ENCODE measurements at places on chromosomes 1 and 21.

DNA sequence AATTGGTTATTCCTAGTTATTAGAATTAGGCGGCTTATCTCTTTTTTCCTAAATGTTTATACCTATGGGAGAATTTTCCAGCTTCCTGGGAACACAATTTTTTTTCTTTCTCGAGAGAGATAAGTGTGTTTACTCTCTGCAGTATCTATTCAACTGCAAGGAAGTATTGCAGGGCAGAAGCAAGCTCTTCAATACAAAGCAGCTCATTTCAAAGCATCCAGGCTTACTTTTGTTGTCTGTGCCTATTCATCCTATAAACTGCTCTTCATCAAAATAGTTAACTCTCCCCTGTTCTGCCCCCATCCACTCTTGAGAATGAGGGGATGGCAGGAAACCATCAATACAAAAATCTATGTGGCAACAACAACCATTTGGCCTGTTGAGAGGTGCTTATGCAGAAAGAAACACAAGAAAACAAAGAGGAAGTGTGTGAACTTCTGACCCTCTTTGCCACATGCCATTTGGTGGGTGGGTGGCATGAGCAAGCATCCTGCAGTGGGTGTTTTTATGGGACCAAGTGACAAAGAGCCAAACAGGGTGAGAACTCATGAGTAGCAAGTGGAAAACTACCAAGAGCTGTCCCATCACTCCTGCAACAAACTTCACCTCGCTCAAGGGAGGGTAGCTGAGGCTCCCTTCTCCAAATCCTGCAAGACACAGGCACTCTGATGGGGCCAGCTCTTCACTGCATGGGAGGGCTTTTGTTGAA, 50.6 kb upstream of the MRPS6 start:
- no peak for DNase-seq

DNA sequence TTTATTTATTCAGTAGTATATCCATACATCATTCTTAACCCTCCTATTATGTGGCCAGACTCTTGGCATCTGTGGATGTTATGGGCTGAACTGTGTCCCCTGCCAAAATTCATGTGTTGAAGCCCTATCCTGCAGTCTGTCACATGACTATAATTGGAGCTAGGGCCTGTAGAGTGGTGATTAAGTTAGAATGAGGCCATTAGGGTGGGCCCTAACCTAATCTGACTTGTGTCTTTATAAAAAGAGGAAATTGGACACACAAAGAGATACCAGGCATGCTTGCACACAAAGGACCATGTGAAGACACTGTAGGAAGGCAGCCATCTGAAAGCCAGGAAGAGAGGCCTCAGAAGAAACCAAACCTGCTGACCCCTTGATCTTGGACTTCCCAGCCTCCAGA, 6.6 kb downstream of the ZMYND12 start:
- DNase-seq: no peak

- no peak for DNase-seq
Measured at GRCh38 chr1:79785561-79785960, 779.0 kb upstream of the ADGRL4 start.

DNA sequence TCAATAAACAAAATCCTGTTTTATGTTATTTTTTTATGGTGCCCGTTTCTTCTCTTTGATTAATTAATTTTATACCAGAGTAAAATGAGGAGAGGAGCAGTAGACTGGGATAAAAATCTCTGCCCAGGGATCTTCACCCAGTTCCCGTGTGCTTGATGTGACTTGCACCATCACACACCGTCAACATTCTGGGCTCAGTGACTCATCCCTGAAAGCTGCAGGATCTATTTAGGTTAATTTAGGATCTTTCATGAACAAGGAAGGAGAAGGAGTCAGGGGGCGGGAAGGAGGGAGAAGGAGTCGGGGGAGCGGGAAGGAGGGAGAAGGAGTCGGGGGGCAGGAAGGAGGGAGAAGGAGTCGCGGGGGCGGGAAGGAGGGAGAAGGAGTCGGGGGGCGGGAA, 182.4 kb downstream of the SMYD3 start:
- no peak for DNase-seq

DNA sequence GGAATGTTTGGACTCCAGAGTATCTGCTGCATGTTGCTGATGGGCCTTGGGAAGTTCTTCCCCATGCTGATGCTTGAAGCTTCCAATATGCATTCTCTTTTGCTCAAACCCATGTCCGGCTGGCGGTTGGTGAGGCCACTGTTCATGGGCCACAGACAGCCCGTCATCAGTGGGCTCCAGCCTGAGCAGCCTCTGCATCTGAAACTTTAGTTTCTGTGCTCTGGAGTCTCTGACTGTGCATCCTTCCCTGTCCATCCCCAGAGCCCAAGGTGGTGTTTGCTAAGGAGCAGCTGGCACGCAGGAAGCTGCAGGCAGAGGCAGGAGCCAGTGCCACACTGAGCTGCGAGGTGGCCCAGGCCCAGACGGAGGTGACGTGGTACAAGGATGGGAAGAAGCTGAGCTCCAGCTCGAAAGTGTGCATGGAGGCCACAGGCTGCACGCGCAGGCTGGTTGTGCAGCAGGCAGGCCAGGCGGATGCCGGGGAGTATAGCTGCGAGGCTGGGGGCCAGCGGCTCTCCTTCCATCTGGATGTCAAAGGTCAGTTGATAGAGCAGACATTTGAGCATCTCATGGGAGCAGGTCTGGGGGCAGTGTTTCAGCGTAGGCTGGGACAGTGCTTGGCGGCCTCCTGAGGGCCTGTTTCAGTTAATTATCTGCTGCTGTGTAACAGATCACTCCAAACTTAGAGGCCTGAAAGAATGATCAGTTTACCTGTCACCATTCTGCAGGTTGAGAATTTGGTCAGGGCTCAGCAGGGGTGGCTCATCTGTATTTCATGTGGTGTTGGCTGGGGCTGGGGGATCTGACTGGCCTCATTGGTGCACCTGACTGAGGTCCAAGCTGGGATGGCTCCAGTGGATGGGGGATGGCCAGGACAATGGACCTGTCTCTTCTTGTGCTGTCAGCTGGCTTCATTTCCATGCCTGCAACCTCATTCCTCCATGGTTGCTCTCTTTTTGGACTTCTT, 16.6 kb downstream of the OBSCN start:
- DNase-seq: peak; percentile 46

GRCh38 chr1:163173121-163173520, 29.6 kb downstream of the RGS5 start:
- no peak for DNase-seq

GRCh38 chr21:14548779-14549178, 2.7 kb upstream of the SAMSN1 start:
- no peak for DNase-seq

- DNase-seq: no peak
Measured at GRCh38 chr1:193549081-193549480, 362.7 kb upstream of the B3GALT2 start.

DNA sequence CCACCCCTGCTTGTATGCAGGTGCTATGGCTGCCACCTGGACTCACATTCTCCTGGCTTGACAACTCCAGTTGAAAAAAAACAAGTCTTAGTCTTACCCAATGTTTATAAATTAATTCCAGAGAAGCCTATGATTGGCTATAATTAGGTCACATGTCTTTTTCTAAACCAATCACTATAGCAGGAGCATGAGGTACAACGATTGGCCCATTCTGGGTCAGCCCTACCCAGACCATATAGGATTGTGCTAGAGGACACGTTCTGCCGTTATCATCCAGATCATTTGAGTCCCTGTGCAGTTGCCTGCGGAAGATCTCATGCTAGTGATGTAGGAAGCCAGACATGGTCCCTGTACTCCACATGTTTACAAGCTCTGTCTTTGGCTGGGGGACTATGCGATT, 41.9 kb upstream of the PARP1 start:
- DNase-seq: no peak

DNA sequence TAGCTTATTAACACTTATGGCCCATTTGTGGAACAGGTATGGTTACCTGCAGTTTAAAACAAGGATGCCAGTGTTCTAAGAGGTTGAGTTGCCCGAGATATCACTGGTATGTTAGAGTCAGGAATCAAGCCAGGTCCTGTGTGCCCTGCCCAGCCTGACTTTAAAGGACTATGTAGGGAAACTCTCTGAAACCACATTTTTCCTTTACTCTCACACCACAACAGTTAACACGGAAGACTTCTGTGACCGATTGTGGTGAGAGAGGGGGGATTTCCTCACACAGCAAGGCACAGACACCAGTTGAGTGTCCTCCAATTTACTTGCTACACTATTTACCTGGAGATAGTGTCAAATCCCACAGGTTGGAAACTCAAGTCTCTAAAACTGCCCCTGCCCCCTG, 47.8 kb downstream of the UCK2 start:
- DNase-seq: no peak

- DNase-seq: peak; percentile 94
Measured at GRCh38 chr1:158095737-158096335, 84.9 kb upstream of the CD1D start.

- DNase-seq: no peak
Measured at GRCh38 chr21:45328198-45329091, 40.8 kb upstream of the POFUT2 start.

GRCh38 chr1:203267347-203267846, 37.9 kb upstream of the BTG2 start:
- peak; percentile 98 for DNase-seq

DNA sequence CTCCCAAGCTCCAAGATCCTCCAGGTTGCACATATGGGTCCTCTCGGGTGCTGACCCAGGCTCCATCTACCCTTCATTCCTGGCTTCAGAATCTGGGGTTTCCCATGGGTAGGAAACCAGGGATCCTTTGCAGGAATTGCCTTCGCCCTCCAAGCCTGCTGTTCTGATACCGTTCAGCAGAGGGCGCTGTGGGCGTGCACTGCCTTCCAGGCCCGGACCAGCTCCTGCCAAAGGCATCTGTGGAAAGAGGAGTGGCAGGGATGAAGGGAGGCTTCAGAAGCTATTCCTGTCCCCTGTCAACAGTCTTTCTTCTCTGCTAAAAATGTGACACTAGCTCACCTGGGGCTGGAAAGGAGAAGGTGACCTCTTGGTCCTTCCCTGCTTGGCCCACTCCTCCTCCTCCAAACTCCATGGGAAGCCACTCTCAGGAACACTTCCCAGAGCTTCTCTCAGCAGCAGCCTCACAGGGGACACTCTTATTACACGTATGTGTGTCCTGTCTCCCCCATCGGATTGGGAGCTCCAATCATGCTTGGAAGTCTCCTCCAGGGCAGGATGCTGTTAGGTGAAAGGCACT, 71.2 kb downstream of the VWA5B1 start:
- DNase-seq: peak; percentile 96

DNA sequence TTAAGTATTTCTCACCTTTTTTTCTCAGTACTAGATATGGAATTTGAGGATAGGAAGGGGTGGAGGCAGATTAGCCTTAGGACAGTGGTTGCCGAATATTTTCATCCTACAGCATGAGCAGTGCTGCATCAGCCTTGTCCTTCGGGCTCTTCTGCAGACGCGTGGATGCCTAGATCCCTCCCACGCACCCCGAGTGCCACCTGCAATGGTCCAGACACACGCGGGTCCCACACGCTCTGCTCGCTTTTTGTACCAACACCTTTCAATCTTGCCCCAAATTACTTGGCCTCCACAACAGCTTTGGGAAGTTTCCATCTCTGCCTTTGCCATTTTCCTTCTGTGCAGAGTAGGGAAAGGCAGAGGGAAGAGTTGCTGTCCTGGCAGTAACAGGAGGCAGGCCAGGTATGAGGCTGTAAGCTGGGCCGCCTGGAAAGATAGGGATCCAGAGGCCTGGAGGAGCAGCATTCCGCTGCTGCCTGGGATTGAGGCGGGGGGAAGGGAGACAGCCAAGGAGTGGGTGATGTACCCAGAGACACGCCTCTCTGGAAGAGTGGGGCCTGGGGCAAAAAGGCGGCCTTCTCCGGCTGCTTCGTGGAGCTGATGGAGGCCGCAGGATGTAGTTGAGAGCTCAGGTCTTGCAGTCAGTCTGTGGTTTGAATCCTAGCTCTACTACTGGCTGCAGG, 467.7 kb downstream of the KIF26B start:
- DNase-seq: no peak

DNA sequence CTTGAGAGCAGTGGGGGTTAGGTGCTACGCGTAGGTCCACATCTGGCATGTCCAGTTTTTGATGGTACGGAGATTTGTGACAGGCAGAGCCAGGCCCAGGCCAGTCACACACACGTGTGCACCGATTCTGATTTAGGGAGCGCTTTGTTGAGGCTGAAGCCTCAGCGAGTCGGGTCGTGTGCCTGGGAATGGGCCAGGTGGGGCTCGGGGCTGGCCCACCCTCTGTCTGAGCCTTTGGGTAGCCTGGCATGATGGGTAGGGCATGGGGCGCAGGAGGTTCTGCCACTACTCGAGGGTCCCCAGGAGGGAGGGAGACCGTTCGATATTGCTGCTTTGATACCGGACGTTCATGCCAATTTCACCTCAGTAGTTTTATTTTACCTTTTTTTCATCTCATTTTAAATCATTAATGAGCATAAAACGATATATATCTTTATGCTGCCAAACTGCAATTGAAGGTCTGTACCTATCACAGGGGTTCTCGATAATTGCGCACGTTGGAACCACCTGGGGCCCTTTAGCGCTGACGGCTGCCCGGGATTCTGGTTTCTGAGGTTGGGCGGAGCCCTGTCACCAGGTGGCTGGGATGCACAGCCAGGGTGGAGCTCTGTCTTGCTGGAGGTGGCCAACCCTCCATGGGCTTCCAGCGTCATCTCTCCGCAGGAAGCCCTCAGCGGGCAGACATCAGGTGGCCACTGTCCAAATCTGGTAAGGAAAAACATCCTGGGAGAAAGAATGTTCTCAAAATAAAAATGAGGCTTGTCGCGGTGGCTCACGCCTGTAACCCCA, 71.9 kb downstream of the SCCPDH start:
- no peak for DNase-seq

DNA sequence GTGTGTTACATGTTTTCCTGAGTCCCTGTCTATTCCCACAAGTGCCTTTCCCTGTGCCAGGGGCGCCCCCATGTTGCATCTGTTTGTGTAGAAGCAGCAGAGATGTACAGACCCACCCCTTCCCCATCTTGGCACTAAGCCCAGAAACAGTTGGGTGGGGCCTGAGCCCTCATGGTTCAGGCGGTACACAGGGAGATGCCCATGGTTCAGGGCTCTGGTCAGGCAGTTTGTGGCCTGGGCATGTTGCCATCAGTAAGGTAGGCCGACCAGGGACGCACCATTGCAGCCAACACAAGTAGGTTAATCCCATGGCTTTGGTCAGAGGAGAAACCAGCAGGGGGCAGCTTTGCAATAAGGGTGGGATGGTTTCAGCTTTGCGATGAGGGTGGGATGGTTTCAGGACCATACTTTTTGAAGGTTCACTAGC, 914 bp upstream of the ADGRB2 start:
- DNase-seq: no peak

GRCh38 chr1:178599087-178599486, 86.2 kb downstream of the TEX35 start:
- no peak for DNase-seq

GRCh38 chr1:245412306-245412705, 257.5 kb downstream of the KIF26B start:
- no peak for DNase-seq

DNA sequence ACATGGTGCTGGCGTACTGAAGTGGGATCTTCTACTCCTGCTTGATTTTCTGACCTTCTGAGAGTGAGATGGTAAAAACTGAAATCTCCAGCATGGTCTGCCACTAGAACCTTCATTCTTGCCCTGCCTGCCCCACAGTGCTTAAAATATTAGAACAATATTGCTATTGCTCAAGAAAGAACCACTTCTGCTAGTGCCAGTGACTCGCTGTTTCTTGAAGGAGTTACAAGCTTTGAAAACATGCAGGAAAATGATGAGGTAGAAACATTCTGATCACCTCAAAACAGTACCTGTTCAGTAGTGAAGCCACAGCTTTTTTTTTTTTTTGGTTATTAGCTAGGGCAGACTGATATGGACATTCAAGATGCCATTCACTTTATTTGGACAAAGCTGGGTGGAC, 95.3 kb downstream of the BACH1 start:
- DNase-seq: no peak
